Activated CD4-positive, CD25-positive, alpha-beta regulatory T cell treated with anti-CD3 and anti-CD28 coated beads, Interleukin-2, amount 50 U/mL, for 72 hours (primary cell): ENCODE measurements at places on chromosomes 2 and 18.

- DNase-seq, result no peak
Observed at GRCh38 chr2:40418614-40419363, 33.1 kb downstream of the SLC8A1 start.

- no peak for DNase-seq
Observed at GRCh38 chr2:219538956-219539788, 4.4 kb downstream of the CHPF start.

- DNase-seq, result no peak
Observed at GRCh38 chr2:197426723-197427603, 7.9 kb downstream of the SF3B1 start.

DNA sequence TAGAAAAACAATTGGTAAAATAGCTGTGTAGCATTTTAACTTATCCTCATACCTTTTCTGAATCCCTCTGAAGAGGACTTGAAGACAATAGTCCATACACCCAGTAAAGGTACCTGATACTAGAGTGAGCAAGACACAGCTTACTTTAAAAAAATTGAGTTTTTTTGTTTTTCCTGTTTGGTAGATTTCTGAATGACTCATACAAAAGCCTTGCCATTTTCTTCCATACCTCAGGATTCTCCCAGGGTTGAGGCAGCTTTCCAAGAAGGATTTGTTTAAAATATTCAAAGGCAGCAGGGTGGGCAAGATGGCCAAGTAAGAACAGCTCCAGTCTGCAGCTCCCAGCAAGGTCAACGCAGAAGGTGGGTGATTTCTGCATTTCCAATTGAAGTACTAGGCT, 551.0 kb upstream of the LRATD1 start:
- DNase-seq, result no peak

DNA sequence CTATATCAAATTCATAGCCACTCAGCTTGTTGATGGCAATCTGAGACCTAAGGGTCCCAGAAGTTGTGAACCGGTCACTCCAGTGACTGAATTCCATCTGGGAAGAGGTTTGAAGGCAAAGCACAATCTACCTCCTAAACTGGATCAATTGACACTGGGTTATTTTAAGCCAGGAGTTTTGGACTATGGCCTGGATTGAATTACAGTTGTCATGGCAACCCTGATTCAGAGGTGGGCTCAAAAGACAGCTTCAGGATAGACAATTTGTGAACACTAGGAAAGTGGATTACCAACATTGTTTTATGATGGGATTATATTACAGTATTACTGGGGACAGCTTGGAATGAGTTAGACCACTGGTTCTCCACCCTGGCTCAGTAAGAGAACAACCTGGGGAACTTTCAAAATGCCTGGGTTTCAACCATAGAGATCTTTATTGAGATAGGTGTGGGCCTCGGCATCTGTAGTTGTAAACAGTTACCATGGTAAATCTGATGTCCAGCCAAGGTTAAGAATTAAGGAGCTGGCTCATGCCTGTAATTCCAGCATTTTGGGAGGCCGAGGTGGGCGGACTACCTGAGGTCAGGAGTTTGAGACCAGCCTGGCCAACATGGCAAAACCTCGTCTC, 58.8 kb downstream of the MFSD6 start:
- DNase-seq, result no peak

GRCh38 chr2:8457092-8457481, 224.8 kb upstream of the ID2 start:
- peak; percentile 47 for DNase-seq

DNA sequence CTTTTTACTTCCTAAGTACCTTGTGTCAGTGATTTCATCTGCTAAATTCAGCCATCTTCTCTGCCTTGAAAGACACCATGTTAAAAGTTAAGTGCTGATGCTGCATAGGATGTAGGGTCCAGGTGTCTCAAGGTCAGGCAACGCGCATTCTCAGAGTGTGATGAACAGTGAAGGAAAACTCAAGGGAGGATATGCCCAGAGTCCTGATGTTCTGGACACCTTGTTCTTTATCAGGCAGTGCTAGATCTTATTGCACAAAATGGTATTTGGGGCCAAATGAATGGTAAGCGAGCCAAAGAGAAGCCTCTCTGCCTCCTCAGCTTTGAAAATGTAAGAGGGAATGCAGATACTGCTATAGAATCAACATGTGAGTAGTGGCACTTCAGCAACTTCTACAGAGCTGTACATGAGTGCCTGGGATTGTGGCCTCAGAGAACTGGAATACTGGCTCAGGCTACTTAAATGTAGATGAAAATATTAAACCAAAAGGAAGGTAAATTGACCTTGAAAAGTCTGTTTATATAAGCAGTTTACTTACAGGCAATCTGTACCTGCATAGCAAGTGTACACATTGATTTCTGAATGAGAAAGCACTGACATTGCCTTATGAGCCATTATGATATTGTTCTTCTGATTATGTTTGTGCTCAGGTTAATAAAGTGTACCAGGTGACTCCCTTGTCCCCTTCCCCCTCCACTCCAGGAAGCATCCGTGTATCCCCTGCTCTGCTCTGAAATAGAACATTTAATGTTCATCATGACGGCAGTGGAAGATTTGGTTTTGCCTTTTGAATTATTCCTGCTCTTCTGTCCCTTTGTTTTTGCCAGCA, 86.7 kb upstream of the RANBP2 start:
- no peak for DNase-seq

- DNase-seq, result no peak
Observed at GRCh38 chr18:10020171-10020570, 106.4 kb downstream of the VAPA start.

GRCh38 chr2:28747714-28748113, 3.9 kb upstream of the PPP1CB start:
- no peak for DNase-seq

DNA sequence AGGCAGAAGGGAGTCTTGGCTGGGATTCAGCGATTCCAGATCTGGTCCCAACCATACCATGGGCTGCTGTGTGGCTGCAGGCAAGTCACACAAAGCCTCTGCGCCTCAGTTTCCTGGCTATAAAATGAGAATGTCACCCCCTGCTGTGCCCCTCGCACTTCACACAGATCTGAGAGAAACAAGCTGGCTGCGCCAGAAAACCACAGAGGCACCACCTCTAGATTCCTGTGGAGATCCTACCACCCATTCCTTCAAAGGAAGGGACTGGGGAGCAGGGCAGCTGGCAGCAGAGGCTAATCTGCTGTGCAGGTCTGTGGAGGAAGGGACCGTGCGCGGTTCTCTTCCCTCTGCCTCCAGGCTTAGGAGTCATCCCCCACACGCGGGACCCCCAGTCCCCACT, 19.8 kb downstream of the NEURL3 start:
- DNase-seq, result no peak

- DNase-seq, result no peak
Observed at GRCh38 chr2:31241625-31242270, 7.8 kb downstream of the EHD3 start.

- no peak for DNase-seq
Observed at GRCh38 chr2:6893876-6894482, 16.4 kb downstream of the RSAD2 start.

DNA sequence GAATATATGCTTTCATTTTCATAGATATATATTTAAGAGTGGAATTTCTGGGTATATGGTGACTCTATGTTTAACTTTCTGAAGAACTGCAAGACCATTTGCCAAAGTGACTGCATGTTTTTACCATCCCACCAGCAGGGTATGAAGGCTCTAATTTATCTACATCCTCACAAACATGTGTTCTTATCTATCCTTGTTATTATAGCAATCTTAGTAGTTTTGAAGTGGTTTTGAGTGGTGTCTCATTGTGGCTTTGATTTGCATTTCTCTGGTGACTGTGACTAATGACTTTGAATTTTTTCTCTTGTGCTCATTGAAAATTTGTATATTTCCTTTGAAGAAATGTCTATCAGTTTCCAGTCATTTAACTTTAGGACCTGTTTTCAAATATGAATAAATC, 310.2 kb upstream of the NRP2 start:
- DNase-seq, result no peak

- DNase-seq, result no peak
Observed at GRCh38 chr2:240972201-240972600, 26.2 kb upstream of the SNED1 start.

DNA sequence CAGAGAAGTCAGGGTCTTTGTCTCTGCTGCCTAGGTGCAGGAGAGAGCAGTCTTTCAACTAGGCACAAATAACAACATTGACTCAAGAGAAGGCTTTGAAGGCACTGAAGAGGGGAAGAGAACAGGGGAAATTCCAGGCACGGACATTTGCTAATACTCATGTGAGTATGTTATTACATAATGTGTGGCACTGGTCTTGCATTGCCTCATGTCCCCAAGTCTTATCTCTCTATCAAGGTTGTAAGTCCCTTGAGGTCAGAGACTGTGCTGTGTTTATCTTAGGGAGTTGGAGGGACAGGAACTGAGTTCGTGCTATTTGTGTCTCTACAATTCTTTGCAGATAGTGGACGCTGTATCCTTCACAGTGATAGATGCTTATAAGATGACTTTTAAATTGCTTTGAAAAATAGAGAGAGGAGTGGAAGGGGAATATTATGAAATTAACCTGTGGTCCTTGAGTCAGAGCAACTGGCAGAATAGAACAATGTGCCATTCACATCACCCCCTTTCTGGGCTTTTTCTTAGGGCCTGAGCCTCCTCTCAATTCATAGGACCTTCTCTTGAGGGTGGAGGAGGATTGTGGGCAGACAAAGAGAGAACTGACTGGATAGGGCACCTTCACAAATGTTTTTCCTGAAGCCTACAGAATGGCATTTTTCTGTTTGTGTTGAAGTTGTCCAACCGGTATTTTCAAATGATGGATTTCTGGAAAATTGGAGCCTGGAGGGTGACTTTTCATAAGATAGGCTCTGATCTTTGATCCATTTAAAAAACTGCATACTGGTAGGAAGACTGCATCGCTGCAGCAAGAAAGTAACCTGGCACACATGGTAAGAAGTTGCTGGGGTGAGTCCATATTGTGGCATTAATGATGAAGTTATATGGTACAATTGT, 96.6 kb upstream of the CXCR4 start:
- no peak for DNase-seq

GRCh38 chr2:168087401-168087800, 160.0 kb downstream of the STK39 start:
- no peak for DNase-seq

DNA sequence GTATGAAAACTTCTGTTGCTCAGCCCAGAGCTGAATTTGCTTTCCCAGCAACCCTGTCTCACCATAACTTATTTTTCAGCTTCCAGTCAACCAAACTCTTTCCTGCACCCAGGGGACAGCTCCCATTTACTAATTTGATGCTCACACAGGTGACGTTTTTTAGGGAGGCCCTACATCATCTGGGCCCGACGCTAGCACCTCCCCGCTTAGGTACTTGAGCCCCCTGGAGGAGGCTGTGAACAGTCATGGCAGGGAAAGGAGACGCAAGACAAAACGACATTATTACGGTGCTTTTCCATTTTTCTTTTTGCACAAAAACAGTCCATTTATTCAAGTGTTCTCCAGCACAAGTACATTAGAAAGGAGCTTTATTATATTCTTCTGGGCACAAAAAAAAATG, 59.2 kb upstream of the POMC start:
- no peak for DNase-seq

DNA sequence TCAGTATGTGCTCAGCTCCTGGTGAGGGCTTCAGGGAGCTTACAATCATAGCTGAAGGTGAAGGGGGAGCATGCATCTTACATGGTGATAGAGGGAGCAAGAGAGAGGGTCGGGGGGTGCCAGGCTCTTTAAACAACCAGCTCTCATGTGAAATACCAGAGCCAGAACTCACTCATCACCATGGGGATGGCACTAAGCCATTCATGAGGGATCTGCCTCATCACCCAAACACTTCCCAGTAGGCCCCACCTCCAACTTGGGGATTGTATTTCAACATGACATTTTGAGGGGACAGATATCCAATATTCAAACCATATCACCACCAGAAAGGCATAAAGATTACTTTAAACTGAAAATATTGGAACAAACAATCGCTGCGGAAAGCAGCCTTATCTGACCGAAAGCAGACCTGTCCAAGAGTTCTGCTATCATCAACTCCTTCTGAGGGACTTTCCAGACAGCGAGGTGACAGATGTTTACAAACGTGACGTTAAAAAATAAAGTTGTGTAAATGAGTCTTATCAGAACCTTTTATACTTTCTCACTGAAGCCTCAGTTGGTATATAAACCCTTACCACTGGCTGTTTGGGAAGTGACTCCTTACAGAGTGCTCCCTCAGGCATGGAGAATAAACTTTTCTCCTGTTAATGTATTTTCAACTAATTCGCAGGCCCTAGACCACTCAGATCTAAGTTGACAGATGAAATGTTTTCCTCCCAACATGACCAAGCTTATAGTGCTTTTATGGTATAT, 35.5 kb upstream of the PTH2R start:
- DNase-seq, result no peak

DNA sequence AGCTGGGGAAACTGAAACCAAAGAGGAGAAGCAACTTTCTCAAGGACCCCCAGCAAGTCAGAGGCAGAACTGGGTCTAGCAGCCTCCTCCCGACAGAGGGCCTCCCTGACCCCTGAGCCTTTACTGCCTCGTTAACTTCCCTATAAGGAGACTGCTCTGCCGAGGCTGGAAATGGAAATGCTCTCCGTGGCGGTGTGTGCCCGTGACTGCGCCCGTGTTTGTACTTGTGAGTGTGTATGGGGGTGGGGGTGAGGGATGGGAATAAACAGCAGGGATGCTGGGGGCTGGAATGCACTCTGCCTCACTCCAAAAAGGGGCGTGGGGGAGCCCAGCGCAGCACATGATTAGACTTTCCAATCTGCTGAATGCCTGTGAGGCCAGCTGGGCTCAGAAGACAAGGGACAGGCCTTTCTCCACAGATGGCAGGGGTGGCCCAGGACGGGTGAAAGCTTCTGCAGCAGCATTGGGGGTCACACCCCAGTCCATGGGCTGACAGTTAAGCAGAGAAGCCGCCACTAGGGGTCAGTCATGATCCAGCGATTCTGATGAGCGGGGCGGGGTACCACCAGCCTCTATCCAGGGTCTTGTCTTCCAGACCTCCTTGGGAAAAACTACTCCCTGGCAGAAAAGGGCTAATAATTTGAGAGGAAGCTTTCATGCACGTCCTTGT, 26.8 kb downstream of the MPHOSPH10 start:
- DNase-seq, result peak; percentile 63

DNA sequence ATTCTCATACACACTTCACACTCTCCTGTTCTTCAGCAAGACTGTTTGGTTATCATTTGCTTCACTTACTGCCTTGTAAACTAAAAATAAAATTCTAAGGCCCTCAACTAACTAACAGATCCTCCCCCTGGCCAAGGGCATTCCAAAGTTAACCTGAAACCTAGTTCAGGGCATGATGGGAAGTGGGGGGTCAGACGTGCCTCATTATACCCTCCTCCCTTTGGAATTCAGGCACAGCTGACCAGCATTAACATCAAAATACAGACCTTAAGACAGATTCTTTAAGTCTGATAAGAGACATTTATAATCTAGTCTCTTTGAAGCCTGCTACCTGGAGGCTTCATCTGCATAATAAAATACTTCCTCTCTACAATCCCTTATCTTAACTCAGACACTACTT, 221.0 kb downstream of the NOL4 start:
- DNase-seq, result no peak

- no peak for DNase-seq
Observed at GRCh38 chr2:54499661-54500060, 43.5 kb downstream of the SPTBN1 start.

GRCh38 chr2:113876503-113877387, 13.1 kb upstream of the ACTR3 start:
- DNase-seq, result peak; percentile 53

- DNase-seq, result no peak
Observed at GRCh38 chr2:129698593-129698992, 280.9 kb upstream of the RAB6C start.

GRCh38 chr2:181231151-181231550, 226.0 kb upstream of the ITGA4 start:
- no peak for DNase-seq

- no peak for DNase-seq
Observed at GRCh38 chr2:212197776-212198175, 340.8 kb downstream of the ERBB4 start.
